ENCODE measurements at places on chromosomes 1 and 21.

GRCh38 chr1:226268421-226269124, 40.4 kb downstream of the LIN9 start:
- no peak for DNase-seq

- no peak for DNase-seq
Observed at GRCh38 chr1:39243302-39243701, 38.8 kb downstream of the MACF1 start.

GRCh38 chr1:225873281-225873850, 8.8 kb downstream of the TMEM63A start:
- no peak for DNase-seq

- no peak for DNase-seq
Observed at GRCh38 chr1:38061883-38062328, 15.3 kb upstream of the POU3F1 start.

- no peak for DNase-seq
Observed at GRCh38 chr1:203624341-203624712, 2.3 kb upstream of the ATP2B4 start.

DNA sequence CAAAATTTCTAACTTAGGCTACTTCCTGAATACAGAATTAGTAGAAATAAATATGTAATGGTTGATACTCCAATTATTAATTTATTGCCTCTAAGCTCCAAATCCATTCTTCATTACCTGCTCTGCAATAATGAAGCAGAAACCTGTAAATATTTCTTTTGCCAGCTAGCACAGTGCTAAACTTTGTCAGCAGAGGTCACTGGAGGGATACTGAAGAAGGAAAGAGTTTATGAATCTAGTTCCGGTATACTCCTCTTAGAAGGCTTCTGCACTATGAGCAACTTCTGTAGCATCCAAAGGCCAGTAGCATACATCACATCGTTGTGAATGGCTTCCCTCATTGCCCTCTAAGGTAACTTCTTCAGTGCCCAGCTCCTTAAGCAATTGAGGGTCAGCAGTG, 81.0 kb upstream of the LHX8 start:
- no peak for DNase-seq
